ENCODE measurements at places on chromosomes 2 and 18. TPM values are rescaled to one million over a fixed set of nuclear protein-coding genes. Genes with fewer than 3 reads are reported as not detected.

FOXD4L1 gene
- total RNA-seq = not detected

ERICH2 gene
- total RNA-seq = not detected

PROC gene
- total RNA-seq = not detected

CACNB4 gene
- total RNA-seq = 0.15 TPM

ADNP2 gene
- total RNA-seq = 11.6 TPM
